LHCN-M2 (cell line): ENCODE measurements at places on chromosomes 7 and 10.

DNA sequence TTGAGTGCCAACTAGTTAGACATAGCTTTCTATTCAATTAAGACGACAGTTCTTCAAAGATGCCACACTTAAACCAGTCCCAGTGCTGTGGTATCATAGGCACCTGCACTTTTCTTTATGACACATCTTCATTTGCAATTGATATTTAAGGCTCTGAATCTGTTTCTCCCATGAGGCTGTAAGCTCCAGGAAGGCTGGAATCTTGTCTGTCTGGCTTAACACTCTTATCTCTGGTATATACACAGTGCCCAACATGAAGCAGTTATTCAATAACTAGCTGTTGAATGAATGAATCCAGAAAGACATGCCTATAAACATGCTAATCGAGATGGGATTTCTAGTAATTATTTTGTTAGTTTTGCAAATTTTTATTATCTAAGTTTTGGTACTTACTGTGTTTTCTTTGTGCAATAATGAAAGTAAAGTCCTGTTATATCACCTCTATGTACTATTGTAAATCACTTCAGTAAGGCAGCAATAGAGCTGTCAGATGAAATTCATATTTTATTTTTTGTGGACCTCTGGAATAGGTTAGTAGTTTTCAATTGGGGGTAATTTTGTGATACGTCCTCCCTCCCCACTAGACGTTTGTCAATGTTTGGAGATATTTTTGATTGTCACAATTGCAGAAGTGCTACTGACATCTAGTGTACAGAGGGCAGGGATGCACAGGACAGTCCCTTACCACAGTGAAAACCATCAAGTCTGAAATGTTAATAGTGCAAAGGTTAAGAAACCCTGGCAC is 51.3 kb upstream of the STEAP4 start:
- DNase-seq: peak; percentile 43

DNA sequence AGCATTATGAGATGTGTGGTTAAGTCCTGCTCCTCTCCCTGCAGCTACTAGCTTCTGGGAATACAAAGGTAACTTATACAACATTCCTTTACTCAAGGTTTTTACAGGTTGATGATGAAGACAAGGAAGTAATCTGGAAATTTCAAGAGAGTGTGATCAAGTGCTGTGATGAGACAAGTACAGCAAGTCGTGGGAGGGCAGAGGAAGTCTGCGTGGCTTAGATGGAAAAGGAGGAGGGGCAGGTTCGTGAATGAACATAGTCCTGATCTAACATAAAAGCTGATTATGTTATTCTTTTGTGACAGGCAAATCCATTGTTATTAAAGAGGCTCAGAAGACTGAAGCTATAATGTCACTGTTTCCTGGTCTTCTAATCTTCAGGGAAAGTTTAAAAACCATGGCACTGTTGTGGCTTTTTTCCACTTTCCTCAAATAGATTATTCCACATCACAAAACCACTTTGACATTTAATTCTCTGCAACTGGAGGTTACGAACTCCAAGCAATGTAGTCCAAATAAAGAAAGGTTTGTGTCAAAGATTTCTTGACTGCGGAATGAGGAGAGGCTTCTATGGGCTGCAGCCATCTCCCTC is 84.1 kb downstream of the CPXM2 start:
- no peak for DNase-seq

- peak; percentile 97 for DNase-seq
Measured at GRCh38 chr7:75732764-75733630, 5.7 kb downstream of the HIP1 start.

- peak; percentile 33 for DNase-seq
Measured at GRCh38 chr10:70558871-70559810, 43.4 kb downstream of the PRF1 start.

GRCh38 chr7:130719541-130719940 is 14.5 kb downstream of the KLF14 start:
- no peak for DNase-seq

GRCh38 chr10:23331567-23332301 is 12.9 kb downstream of the C10orf67 start:
- DNase-seq: peak; percentile 54

- DNase-seq: no peak
Measured at GRCh38 chr10:125206623-125207022, 46.3 kb upstream of the CTBP2 start.

DNA sequence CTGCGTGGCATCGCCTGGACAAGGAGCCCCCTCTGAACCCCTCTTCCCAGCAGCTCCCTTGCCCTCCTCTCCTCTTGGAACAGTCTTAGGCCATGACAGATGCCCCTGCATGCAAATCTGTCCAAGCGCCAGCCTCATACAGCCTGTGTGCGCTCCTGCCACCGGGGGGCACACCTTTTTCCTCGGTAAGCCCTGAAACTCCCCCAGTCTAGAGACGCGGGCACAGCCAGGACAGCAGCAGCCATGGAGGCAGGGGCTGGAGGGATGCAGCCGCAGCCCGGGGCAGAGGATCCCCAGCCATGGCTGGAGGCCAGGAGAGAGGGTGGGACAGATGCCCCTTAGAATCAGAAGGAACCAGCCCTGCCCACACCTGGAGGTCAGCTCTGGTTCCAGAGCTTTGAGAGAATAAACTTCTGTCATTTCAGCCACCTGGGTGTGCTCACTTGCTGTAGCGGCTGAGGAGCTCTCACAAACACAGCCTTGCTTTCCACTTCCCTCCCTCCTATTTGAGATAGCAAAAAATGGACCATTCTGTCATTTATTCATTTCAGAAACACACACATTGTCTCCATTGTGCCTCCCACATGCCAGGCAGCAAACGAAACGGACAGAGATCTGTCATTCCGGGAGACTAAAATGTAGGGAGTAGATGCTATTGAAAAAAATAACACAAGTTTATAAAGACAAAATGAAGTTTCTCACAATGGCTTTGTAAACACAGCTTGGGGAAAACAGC is 241.5 kb downstream of the WDR37 start:
- DNase-seq: no peak

DNA sequence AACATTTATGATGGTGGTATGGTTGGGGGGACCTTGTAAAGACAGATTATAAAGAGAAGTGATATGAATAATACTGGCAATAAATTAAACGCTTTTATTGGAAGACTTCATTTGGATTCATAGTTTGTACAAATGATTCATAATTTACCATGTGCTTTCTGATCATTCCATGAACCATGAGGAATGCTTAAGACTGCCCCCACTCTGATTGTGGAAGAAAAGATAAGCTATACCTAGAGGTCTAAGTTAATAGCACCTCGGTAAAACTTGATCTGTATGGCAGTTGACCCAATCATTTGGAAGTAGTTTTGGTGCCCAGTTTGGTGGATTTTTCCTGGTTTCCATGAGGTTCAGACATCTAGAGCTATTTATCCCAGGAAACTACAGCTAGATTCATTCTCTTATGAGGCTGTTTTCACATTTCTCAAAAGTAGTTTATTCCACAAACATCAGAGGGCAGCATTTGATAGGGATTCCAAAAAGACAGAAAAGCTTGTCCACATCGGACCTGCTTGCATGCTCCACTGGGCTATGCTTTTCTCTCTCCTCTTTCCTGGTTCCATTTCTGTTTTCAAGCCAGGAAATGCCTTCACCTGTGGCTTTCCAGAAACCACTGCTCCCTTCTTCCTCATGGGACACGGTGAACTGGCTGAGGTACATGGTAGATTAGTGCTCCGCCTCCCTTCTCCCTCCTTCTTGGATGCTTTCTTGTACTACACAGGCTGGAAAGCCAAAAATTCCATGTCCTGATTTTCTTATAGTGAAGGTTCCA is 29.2 kb downstream of the TFAM start:
- peak; percentile 81 for DNase-seq

DNA sequence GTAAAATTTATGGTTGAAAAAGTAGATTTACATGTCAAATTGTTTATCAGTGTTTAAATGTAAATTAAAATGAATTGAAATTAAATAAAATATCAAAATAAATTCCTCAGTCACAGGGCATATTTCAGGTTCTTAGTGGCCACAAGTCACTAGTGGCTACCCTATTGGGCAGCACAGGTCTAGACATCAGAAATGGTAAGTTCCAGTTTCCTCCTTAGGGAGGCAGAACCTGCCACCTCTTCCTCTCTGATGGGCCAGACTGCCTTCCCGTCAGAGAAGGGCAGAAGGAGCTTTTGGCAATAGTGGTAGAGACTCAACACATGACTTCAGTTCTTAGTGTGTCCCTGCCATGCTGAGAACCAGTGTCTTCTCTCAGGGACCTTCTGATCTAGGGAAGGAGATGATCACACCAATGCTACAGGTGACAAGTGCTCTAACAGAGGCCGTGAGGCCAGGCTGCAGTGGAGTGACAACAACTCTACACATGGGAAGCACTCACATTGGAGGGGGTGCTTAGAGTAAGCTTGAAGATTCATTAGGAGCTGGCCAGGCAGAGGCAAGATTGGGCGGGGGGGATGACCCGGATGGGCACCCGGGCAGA is 14.4 kb upstream of the PCBD1 start:
- DNase-seq: no peak

DNA sequence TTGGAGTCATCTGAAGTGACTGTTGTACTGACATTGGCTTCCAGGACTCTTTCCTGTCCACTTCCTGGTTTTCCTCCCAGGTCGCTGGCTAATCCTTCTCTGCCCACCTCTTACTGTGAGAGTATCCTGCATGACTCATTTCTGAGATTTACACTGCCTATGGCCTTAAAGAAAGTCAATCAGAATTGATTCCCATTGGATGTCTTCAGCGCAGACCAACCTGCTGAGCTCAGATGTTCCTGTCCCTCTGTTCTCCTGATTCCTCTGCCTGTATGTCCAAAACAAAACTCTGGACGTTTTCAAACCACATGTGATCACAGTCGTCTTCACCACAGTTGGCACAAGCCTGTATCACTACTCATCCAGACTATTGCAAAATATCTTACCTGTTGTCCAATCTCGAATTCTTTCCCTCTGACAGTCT is 262.1 kb downstream of the CREB5 start:
- no peak for DNase-seq

DNA sequence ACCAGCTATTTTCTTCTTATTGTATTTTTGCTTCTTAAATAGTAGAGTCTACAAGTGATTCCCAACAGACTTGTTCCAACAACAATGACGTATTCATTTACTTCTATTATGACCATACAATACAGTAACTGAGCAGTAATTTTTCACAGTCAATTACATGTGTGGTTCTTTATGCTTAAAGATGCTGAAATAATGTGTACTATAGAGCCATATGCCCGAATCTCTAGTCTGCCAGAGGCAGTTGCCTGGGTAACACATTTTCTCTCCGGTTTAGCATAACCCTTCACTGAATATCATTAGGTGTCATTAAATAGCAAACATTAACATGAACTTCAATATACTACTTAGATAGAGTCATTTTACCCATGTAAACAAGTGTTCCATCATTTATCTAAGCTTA is 75.0 kb downstream of the SLC25A13 start:
- no peak for DNase-seq
